ENCODE measurements at places on chromosomes 2 and 18. TPM values are rescaled to one million over a fixed set of nuclear protein-coding genes. Genes with fewer than 3 reads are reported as not detected.

ABCG5 gene
- 0.23 TPM for polyA plus RNA-seq

OLA1 gene
- 82.9 TPM for polyA plus RNA-seq

FEV gene
- 0.77 TPM for polyA plus RNA-seq

OTOS gene
- polyA plus RNA-seq: not detected

DSG4 gene
- polyA plus RNA-seq: not detected

SEPTIN10 gene
- 58.3 TPM for polyA plus RNA-seq

GRCh38 chr2:157355618-157356017 lies 30.0 kb upstream of the ERMN start:
- DNase-seq: no peak

GRCh38 chr18:60471652-60472051 lies 99.1 kb upstream of the MC4R start:
- DNase-seq: no peak

GRCh38 chr2:234960175-234961088 lies 8.6 kb downstream of the SH3BP4 start:
- DNase-seq: no peak

DNA sequence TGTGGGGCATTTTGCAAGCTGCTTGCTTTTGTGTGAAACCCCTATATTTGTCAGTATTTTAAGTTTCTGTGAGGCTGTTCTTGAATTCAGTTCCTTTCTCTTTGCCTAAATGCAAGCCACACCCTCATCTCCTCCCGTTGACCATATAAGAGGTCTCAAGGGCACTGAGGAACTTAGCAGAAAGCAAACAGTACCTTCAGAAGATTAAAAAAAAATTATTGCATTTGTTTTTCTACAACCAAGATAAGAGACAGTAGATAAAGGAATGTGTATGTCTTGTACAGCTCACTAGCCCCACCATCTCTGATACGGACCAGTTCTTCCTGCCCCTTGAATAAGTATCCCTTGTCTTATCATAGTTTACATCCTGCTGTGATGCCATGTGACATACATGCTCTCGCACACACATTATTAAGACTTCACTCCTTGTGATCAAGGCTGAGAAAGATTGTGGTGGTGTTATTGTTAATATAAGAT lies 64.2 kb downstream of the NPAS2 start:
- DNase-seq: no peak

GRCh38 chr2:31219131-31219969 lies 2.0 kb upstream of the CAPN14 start:
- DNase-seq: no peak

GRCh38 chr2:203790134-203790852 lies 77.3 kb upstream of the CTLA4 start:
- no peak for DNase-seq

DNA sequence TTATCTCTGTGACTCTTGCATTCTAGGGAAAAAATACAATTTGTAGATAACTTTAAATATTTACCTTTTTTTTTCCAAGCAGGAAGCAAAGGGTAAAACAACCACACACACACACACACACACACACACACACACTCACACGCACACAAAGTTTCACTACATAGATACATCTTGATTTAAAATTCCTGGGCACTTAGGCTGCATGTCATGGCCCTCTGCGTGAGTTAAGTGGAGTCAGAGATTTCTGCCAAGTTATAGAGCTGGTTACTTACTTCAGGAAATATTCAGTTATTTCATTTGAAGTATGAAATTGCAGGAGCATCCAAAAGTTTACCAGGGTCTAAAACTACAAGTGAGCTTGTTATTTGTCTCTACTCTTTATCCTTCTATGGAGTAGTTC lies 612.0 kb downstream of the IRS1 start:
- DNase-seq: no peak

DNA sequence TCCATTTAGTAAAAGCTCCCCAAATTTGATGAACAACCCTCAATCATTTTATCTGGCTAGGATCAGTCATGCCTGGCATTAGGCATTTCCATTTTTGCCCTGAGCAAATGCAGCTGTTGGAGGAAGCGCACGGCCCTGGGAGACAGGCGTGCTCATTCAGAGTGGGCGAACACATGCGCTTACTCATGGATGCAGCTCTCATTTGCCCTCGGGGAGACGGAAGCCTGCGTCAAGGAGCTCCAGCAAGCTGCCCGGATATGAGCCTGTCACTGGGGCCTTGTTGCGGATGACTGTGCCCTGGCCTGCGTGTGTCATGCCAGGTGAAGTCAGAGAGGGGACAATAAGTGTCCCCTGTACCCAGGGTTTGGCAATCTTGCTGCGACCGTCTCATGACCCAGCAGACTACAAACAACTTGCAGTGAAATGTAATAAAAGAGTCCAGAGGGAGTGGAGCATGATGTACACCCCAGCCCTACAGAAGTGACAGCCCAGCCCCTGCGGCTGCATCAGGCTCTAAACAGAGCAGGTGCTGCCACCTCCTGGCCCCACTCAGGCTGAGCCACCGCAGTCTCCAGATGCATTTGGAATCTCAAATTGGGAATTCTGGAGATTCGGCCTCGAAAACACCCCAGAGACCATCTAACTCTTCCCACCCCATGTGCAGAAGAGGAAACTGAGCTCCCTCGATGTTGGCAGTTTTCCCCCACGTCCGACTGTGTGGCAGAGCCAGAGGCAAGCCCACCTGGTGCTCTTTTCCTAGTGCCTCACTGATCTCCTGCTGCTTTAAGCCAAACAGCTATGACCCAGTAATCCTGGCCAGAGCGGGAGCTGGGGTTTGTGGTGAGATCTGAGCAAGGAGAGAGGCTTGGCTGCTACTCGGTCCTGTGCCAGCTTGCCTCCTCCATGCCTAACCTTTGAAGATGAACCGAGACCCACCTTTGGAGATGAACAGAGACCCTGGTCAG lies 105.0 kb upstream of the ALK start:
- DNase-seq: no peak

GRCh38 chr2:18647731-18648130 lies 58.4 kb upstream of the NT5C1B start:
- no peak for DNase-seq

GRCh38 chr2:60445684-60446179 lies 107.7 kb downstream of the BCL11A start:
- DNase-seq: no peak

DNA sequence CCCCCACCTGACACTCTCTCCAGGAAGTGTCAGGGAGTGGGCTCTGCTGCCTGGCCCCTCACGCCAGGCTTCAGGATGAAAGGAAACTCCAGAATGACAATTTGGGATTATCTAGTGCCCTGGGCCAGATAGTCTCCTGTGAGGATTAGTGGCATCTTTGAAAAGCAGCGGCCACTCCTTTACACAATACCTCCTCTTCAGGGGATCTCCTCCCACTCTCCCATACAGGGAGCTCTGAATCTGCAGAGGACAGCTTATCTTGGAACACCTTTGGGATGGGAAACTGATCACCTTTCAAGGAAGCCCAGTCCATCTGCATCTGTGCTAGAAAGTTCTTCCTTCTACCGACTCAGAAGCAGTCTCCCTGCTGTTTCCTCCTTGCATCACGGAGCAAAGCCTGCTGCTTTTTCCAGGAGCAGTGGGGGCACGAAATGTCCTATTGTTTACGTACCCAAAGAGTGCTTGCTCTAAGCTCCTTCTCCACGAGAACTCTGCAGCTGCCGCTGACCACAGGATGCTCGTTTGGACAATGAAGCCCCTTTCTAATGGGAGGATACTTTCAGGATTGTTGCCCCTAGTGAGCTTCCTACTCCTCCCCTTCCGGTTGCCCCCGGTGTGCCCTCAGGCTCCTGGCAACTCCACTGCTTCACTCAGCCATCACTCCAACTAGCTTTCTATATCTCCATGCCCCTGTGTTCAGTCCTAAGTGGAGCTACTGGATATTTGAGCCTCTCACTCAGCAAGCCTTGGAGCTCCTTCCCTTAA lies 31.5 kb downstream of the SIX3 start:
- no peak for DNase-seq

- no peak for DNase-seq
Observed at GRCh38 chr2:17792515-17792914, 23.7 kb upstream of the MSGN1 start.

GRCh38 chr2:99960790-99961189 lies 181.6 kb downstream of the AFF3 start:
- no peak for DNase-seq

DNA sequence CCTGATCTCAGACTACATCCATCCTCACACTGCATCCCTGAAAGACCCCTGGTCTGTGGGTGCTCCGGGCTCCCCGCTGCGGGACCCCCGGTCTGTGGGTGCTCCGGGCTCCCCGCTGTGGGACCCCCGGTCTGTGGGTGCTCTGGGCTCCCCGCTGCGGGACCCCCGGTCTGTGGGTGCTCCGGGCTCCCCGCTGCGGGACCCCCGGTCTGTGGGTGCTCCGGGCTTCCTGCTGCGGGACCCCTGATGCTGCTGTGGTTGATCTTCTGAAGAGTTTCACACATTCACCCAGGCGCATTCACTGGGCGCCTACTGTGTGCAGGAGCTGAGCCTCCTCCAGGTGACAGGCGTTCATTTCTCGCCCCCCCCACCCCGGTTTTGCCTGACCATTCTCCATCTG lies 162.7 kb upstream of the SALL3 start:
- DNase-seq: no peak

- DNase-seq: no peak
Observed at GRCh38 chr2:33511141-33511540, 34.7 kb downstream of the RASGRP3 start.

DNA sequence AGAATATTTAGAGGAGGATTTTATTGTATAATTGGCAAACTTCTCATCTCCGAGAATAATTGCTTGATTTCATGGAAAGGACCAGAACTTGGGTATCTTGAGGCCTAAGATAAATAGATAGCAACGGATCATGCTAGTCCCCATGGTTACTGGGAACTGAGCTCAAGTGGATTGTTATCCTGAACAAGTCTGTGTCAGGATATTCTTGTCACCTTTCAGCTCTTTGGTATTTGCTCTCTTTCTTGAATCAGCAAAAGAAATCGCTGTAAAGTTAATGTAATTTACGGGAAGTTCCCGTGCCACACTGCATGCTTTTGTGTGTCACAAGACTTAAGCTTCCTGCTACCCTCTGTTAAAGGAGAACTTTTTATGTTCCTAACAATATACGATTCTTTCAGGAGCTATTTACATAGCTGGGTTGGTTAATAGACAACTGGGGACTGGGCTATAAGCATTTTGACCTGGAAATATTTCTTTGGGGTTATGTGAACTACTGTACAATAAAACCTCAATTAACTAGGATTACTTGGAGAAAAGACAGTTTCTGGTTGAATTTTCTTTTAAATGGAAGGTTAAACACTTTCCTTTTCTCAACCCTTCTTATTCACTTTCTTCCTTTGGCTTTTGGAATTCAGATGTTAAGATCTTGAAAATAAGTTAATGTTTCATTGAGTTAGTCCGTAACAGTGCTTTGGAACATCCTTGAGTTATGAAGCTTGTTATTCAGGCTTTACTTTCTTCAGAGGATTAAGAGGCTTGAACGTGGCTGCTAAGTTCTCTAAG lies 151.2 kb downstream of the FMNL2 start:
- DNase-seq: no peak

DNA sequence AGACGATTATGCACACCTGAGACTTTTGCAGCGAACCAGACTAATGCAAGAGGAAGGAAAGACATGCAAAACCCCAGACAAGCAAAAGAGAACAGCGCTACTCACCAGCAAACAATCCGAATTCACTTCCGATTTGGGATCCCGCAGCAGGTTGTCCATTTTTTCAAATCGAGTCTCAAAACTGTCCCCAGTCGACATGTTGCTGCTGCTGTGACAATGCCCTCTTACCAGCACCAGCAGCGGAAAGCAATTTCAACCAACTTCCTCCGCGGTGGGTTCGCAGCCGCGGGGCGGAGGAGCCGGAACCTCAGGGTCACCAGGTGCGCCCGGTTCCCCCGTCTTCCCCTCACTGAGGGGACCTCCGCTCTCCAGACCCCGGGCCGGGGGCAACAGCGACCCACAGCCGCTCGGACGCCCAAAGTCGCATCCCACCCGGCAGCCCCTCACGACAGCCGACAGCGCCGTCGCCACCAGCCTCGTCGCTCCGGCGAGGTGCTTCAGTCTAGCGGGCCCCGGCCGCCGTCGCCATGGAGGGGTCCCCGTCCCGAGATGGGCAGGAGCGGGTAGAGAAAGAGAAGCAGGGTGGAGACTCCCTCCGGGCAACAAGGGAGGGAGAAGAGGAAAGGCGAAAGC lies 784 bp downstream of the ROCK1 start:
- peak; percentile 74 for DNase-seq

DNA sequence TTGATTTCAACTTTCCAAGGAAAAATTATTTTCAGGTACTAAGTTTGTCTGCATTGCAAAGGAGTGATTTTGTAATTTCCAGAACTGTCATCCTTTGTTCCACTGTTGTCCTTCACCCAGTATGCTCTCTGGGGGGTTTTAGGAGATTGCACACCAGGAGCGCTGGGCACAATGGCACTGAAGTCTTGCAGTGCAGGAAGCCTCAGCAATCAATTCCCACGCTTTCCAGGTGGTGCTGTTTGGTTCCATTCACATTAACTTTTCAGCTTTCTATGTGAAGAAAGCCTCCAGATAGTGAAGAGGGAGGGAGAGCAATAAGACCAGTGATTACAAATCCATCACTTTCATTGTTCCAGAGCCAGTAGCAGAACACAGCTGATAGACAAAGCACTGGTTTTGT lies 344.0 kb upstream of the VWC2L start:
- no peak for DNase-seq

- DNase-seq: no peak
Observed at GRCh38 chr2:174492963-174493431, 6.2 kb upstream of the GPR155 start.

DNA sequence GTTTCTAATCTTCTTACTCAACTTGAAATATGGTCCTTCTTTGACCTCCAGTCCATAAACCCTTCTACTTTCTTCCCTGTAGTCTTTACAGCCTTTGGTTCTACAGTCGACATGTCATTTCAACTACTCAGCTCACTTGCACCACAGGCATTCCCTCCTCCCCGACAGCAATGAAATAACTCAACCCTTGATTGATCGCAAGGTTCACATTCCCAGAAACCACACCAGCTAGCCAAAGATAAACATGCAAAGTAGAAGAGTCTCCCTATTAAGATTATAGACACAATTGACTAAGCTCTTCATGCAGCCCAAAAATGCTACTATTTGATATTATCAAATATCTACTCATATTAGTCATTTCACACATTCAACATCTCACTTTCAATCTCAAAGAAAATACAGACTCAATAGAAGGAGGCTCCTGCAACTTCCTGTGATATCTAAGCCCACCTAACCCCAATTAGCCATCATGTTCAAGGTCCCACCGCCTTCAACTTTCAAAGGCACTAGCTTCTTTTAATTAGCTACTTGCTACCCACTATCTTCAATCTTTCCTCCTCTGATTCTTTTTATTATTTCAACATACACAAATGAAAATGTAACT lies 50.8 kb downstream of the RTTN start:
- no peak for DNase-seq

GRCh38 chr18:55863876-55864275 lies 275.9 kb upstream of the TCF4 start:
- DNase-seq: peak; percentile 64

- DNase-seq: no peak
Observed at GRCh38 chr2:138058427-138058826, 94.2 kb downstream of the HNMT start.

Measured in sigmoid colon (tissue), 7 donors.